ENCODE measurements at places on chromosomes 2 and 18.

DNA sequence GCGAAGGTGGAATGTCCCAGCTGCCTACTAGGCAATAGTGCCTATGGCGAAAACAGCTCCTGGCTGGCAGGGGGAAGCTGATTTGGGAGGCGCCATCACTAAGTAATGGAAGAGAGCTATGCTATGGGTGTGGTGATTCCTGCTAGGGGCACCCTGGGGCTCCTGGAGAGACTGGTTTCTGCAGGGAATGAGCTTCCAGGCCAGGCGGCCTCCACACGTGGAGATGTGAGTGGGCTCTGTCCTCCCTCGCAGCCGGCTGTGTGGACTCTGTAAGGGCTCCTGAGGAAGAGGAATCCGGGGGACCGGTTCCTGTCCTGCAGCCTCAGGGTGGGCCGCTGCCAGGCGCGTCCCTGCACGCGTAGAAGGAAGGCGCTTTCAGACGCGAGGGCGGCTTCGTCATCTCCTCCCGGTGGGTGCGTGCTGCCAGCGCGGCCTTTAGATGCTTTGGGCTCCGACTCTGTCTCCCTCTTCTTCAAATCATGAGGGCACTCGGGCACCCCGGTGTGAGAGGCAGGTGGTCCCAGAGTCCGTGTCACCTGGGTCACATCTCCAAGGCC, 55.5 kb upstream of the ANKRD62 start:
- DNase-seq, result no peak

GRCh38 chr2:233990261-233990798, 60.2 kb upstream of the SPP2 start:
- DNase-seq, result no peak

GRCh38 chr18:79375441-79376154, 20.1 kb upstream of the NFATC1 start:
- no peak for DNase-seq

GRCh38 chr2:159292157-159292556, 5.7 kb upstream of the WDSUB1 start:
- no peak for DNase-seq

Measured in hindlimb muscle (tissue), 1 donor.